Hypothalamus (tissue), 51 donors: ENCODE measurements at places on chromosomes 16 and 17.

DNA sequence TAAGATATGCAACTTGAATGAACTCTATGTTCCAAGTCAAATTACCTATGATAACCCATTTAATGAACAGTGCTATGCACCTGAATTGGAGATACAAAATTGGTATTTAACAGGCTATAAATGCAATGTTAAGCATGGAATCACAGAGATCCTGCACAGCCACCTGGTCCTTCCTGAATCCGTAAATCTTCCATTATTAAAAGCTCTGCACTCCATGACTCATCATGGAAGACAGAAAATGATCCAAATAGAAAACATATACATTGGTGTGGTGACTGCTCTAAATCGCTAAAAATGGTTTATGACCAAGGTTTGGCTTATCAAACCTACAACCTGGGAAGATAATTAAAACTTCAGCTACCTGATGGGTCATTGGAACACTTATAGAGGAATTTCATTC is 45.3 kb downstream of the GLG1 start:
- no peak for DNase-seq

- no peak for DNase-seq
Observed at GRCh38 chr17:5120036-5120435, 4.2 kb downstream of the USP6 start.

GRCh38 chr17:80792373-80792781 is 199.3 kb upstream of the CHMP6 start:
- DNase-seq = no peak

- DNase-seq = no peak
Observed at GRCh38 chr17:16353317-16354174, at the start of gene CENPV. TSS of gene CENPV (minus strand) at chr17:16353469. CDS start at chr17:16353436, 33 bp downstream.

- no peak for DNase-seq
Observed at GRCh38 chr16:66164581-66165247, 201.8 kb upstream of the CDH5 start.

DNA sequence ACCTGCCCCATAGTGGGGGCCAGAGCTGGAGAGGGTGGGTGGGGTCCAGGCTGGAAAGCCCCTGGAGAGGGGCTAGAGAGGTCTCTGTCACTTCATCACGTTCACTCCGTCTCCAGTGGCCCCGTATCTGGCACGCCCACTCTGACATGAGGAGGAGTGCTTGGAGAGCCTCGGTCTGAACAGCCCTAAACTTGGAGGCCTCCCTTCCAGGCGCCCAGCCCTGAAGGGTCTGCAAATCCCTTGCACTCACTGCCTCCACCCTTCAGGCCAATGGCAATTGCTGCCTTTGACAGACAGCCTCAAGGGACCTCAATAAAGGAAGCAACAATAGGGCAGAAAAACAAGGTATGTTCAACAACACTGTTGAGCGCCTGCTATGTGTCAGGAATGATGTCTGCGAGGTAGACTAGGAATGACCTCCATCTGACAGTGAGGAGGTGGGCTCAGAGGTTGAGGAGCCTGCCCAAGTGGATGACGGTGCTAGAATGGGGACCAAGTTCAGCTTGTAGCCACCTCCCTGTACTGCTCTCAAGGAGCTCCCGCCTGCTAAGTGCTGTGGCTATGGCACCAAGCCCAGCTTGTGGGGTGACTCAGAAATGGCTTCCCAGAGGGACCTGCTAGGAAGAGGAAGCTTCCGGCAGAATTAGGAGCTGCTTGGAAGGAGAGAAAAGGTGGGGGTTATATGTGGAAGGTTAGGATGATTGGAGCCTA is 2.9 kb upstream of the EPX start:
- no peak for DNase-seq
